Large intestine (tissue), 12 donors: ENCODE measurements at places on chromosomes 12 and 14. TPM values are rescaled to one million over a fixed set of nuclear protein-coding genes. Genes with fewer than 3 reads are reported as not detected.
A peak's percentile ranks its signal among the peaks of the same experiment; 100 is the strongest.

Gene PSMB5
- 112 TPM for polyA plus RNA-seq

Gene KLRG1
- 2.4 TPM for polyA plus RNA-seq

GRCh38 chr12:108563136-108563803, 874 bp downstream of the ISCU start:
- peak; percentile 89 for DNase-seq

- DNase-seq = no peak
These were observed 261.9 kb downstream of the TMEM132D start for GRCh38 chr12:129641926-129642325.

DNA sequence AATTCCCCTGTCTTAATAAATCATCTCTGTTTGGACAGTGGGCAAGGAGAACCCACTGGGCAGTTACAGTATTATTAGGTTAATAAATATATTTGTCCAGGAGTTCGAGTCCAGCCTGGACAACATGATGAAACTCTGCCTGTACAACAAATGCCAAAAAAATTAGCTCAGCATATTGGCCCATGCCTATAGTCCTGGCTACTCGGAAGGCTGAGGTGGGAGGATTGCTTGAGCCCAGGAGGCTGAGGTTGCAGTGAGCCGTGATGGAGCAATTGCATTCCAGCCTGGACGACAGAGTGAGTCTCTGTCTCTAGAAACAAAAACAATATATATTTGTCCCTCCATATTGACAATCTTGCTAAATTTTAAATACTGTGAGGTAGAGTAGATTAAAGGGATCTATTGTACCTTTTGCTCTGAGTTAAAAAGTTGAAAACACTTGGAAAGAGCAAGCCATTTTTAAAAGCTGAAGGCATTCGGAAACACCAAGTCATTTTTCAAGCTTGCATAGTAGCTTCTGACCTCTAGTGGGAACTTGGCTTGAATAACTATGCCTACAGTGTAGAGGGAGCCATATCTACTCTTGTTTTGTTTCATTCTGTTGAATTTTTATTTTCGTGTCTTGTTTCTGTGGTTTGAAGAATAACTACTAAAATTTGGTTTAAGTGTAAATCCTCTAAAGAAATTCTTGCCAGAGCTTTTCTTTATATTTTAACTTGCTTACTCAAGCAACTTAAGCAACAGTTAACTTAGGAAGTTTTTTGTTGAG, 14.6 kb upstream of the EEA1 start:
- DNase-seq = no peak

DNA sequence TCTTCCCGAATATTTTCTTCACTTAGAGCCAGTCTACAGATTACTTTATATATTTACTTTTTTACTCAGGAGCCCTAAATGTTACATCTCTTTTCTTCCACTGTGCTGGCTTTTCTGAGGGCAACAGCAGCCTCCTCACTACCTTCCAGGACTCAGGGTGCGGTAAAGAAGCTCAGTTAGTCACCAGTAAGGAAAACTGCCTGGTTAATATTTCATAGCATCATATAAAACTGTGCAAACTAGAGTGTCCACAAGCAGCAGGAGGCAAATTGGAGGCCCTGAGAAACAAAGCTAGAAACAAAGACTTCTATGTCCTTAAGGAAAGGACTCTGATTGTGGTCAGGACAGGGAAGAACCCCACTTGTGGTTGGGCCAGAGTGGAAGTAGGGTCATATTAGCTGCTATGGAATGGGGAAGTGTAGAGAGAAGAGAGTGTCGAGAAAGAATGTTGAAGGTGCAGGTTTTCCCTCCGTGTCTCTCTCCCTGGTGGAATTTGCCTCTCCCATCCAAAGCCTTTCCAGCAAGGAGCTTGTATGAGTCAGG, 220.1 kb downstream of the SLC15A4 start:
- DNase-seq = peak; percentile 6

- no peak for DNase-seq
These were observed 62.8 kb downstream of the ANO4 start for GRCh38 chr12:100857418-100857817.

DNA sequence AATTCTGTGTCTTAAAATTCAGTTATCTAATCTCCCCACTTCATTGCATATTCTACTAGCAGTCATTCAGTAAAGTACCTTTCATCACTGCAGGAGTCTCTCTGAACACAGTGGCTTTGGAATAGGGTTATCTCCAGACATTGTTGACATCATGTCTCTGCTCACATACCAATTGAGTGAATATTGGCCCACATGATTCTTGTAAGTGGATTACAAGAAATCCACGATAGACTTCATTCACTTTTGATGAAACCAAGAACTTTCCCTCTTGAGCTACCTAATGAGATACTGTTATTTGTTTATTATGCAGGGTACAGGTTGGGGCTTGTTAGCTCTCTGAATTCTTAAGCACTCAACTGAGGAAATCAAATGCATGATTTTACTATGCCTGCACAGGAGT, 284.9 kb downstream of the RAD51B start:
- DNase-seq = no peak

Gene ARMH4
- 3.8 TPM for polyA plus RNA-seq

Gene CAPZA3
- polyA plus RNA-seq = 0.04 TPM

- DNase-seq = no peak
These were observed 131.6 kb downstream of the SAMD4A start for GRCh38 chr14:54698501-54698900.

- DNase-seq = no peak
These were observed 39.5 kb downstream of the STXBP6 start for GRCh38 chr14:25010471-25010870.

DNA sequence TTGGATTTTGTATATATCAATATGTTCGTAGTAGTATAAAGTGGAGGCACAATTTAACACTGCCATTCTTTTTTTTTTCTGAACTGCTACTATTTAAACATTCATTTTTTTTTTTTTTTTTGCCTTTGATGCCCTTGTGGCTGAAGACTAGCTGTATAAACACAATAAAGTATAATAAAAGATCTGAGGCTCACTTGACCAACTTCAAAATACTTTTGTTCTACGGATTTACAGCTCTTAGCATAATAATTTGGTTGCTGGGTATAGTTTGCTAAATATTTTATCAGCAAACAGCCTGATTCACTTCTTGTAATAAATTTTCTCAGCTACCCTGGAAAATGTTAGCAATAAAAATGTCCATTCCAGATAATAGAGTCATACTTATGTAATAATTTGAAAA, 128.3 kb downstream of the KCNC2 start:
- DNase-seq = no peak

GRCh38 chr12:119669744-119670472, 2.0 kb downstream of the PRKAB1 start:
- peak; percentile 86 for DNase-seq

- DNase-seq = no peak
These were observed 64.6 kb downstream of the BEGAIN start for GRCh38 chr14:100522616-100523099.

DNA sequence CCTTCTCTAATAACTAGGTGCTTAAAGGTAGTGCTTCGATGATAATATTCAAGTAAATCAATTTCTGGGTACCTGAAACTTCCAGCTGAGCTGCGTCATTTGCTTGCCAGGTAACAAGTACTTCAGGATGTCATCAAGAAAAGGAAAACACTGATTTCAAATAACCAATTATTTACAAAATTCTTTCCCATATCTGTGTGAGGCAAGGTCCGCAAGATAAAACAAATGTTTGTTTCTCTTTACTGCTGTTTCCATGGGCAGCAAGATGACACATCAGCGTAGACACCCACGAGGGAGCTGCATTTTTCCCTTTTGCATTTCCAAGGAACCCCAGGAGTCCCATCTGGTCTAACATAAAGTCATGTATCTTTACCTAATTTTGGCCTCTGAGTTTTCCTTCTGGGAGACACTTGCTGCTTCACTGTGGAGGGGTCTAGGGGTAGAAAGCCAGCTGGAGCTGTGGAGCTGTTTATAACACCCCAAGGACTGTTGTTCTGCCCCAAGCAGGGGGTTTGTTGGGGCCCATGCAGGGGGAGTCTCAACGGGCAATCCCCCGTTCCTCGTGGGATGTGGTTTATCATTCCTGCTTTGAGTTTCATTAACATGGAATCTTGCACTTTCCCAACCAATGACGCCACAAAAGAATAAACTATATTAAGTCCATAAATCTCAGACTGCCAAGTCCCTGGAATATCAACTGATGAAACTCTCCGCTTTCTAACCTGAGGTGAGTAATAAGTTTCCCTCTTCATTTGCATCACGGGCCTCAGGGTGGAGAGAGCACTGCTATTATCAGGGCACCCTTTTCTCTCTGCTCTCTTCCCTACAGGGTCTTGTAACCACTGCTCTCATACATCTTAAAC, 112.8 kb upstream of the PELI2 start:
- DNase-seq = peak; percentile 83

- no peak for DNase-seq
These were observed 9.7 kb downstream of the MPHOSPH9 start for GRCh38 chr12:123223241-123223668.

- DNase-seq = no peak
These were observed 228.4 kb upstream of the FLRT2 start for GRCh38 chr14:85301506-85301905.

DNA sequence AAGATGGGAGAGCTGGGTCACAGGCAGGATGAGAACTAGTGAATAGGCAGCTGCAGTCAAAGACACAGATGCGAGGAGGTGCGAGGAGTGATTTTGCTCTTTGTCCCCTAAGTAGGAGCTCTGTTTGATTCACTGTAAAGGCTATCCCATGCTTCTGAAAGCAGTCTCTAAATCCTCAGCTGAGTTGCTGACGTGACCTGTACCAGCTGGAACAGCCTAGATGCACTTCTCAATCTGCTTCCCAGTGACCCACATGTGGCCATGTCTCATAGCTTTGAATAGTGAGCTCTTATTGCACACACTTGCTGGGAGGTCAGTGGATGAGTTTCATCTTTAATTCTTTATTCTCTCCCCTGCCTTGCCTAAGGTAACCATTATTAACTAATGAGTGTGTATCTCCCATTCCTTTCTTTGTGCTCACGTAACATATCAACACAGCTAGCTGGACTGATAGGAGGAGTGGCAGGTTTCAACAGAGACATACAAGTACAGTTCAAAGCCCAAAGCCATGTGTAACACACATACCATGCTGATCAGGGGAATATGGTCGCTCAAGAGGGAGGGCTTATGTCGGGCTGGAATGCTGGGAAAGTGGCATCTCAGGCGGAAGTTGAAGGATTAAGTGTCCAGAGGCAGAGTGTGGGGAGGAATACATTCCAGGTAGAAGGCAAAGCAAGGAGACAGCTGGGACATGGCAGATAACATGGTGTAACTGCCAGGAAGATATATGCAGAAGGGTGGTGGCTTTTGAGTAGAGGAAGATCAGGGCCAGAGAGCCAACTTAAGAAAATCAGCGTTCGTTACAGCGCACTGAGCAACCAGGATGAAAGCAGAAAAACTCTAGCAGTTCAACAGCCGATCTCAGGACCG, 15.4 kb upstream of the YY1 start:
- peak; percentile 56 for DNase-seq

- no peak for DNase-seq
These were observed 42.2 kb downstream of the PLXNC1 start for GRCh38 chr12:94190623-94191022.

- DNase-seq = no peak
These were observed 4.4 kb upstream of the SHMT2 start for GRCh38 chr12:57224973-57225679.

DNA sequence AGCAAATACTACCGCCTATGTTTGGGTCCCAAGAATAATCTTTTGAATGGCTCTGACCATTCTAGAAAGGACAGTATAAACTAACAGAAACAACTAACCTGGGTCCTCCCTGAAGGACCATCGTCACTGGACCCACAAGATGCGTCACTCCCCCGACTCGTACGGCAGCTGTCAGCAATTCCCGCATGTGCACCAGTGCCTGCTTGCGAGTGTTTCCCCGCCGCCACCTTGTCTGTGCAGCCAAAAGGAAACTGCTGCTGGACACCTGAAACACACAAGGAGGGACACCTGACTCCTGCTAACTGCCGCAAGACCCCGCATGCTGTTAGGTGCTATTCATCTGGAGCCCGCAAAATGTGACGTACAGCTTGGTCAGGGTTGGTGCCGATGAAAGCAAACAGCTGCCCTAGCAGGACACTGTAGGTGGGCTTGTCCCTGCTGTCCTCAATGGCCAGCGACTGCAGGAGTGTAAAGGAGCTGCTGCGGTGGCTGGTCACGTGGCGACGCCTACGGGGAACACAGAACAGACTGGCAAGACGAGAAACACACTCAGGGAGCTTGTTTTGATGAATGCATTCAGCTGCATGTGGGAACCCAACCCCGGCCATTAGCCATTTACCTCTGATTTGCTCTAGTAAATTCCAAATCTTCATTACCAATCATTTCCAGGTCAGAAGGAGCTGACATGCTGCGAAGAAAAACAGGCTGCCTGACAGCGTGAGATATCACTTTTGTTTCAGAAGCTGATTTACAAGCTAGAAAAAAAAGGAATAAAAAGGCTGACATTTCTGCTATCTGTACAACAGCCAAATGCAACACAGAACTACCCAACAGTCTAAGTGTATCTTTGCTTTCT, 118.1 kb downstream of the TRAFD1 start:
- DNase-seq = no peak

Gene SCN8A
- polyA plus RNA-seq = 1.4 TPM

GRCh38 chr12:94149781-94150239, 1.4 kb downstream of the PLXNC1 start:
- DNase-seq = no peak

- DNase-seq = no peak
These were observed 24.2 kb upstream of the RHOJ start for GRCh38 chr14:63180011-63180410.

Gene HOXC11
- polyA plus RNA-seq = 0.18 TPM

DNA sequence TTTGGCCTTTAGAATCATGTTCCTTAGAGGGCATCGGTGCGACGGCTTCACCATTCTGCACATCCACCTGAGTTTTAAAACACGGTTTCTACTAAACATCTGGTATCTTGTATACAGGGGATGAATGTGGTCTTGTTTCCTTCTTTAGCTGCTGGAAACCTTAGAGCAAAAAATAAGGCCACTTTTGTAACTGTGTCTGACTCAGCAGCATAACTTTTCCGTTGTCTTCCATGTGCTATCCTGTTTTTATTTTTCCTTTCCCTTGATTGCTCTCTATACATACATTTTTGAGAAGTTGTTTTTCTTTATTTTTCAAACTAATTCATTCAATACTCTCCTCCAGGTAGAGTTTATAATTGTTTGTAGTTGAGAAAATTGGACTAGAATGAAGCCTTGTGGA, 108.8 kb upstream of the PCED1B start:
- DNase-seq = no peak

DNA sequence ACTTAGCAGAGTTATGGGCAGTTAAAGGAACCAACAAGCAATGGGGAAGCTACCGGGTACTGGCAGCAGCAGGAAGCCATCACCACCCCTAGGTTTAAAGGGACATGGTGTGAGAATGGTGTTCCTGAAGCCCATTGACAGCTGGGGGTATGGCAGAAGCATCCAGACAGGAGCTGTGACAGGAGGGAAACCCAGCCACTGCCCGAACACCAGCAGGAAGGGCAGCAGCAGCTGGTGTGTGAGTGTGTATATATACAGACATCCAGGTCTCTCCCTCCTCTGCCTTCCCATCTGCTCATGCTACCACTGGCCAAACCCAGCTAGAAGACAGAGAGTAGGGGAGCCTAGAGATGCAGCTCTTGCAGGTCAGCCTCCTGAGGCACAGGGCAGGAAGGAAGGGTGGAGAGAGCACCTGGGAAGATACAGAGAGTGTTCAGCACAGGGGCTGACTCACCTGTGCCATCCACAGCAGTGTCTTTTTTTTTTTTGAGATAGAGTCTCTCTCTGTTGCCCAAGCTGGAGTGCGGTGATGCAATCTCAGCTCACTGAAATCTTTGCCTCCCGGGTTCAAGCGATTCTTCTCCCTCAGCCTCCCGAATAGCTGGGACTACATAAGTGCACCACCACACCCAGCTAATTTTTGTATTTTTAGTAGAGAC, 9.2 kb upstream of the ADCK1 start:
- DNase-seq = no peak

Gene CHPT1
- polyA plus RNA-seq = 174 TPM

GRCh38 chr12:115070313-115070712, 386.3 kb upstream of the TBX3 start:
- no peak for DNase-seq

Gene ANKS1B
- 2.4 TPM for polyA plus RNA-seq

Gene TBPL2
- polyA plus RNA-seq = 0.01 TPM
